Dorsolateral prefrontal cortex (tissue), 122 donors: ENCODE measurements at places on chromosomes 2 and 18. TPM values are rescaled to one million over a fixed set of nuclear protein-coding genes. Genes with fewer than 3 reads are reported as not detected.

DNA sequence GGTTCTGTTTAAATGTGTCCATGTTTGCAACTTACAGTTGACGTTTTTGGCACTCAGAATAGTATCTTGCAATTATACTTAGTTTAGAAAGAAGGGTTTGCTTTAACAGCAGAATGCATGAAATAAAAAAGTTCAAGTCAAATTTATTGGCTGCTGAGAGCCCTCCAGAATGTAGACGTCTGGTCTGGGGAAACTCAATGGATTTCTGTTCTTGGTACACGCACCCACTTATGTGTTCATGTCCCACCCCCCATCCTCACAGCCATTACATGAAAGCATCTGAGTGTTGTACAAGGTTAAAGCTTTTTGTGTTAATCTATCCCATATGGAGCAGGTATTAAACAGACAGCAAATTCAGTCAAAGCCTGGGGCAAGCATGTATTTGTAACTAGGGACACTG, 219.5 kb downstream of the SOX11 start:
- DNase-seq, result no peak

GRCh38 chr2:153388246-153388645, 90.3 kb downstream of the RPRM start:
- DNase-seq, result no peak

- no peak for DNase-seq
These were observed 283.4 kb upstream of the FBXO11 start for GRCh38 chr2:48189552-48190228.

NR4A2 gene
- 8.8 TPM for total RNA-seq

- DNase-seq, result no peak
These were observed 38.5 kb downstream of the ACKR3 start for GRCh38 chr2:236608188-236608525.

- no peak for DNase-seq
These were observed 91.2 kb downstream of the KCTD1 start for GRCh38 chr18:26457195-26457594.

IL37 gene
- total RNA-seq, result not detected

MC2R gene
- total RNA-seq, result not detected

LRRC30 gene
- total RNA-seq, result not detected

SLC35G4 gene
- total RNA-seq, result not detected

GRCh38 chr2:25586726-25587144, 86.6 kb downstream of the DTNB start:
- peak; percentile 35 for DNase-seq

RAB11FIP5 gene
- total RNA-seq, result 80.2 TPM

DNA sequence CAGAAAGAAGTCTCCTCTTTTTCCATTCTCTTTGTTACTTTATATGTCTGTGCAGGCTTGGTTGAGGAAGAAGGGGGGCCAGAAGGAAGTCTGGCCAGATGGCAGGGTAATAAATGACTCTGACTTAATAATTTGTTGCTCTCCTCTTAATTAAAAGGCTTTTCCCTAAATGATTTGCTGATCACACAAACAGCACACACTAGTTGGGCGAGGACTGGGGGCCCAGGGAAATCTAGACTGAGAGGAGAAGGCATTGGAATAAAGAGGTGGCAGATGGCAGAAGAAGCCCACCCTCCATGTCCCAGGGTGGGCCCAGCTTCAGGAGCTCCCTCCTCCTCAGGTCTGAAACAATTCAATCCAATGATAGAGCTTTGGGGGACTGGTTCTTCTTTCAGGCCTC, 12.7 kb upstream of the SMARCAL1 start:
- no peak for DNase-seq
